Epithelial cell of esophagus (primary cell): ENCODE measurements at places on chromosomes 1 and 21.

GRCh38 chr1:34425785-34426184 is 249.1 kb downstream of the C1orf94 start:
- peak; percentile 3 for DNase-seq

GRCh38 chr21:46112725-46113215 is 14.9 kb downstream of the COL6A2 start:
- DNase-seq = no peak

DNA sequence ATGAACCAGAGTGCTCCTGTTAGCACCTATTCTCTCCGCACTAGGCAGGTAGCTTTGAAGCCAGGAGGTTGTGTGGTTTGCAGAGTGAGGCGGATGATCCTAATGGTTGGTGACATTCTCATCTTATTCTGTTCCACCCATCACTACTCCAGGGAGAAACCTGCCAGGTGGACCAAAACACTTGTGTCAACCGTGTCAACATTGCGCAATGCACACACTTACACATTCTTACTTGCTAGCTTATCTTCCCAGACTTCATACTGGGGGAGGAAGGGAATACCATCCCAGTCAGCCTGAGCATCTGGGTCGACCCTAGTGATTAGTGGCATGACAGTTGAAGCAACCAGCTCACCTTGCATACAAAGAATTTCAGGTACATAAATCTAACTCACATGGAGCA is 236.9 kb downstream of the RPS6KC1 start:
- peak; percentile 28 for DNase-seq

DNA sequence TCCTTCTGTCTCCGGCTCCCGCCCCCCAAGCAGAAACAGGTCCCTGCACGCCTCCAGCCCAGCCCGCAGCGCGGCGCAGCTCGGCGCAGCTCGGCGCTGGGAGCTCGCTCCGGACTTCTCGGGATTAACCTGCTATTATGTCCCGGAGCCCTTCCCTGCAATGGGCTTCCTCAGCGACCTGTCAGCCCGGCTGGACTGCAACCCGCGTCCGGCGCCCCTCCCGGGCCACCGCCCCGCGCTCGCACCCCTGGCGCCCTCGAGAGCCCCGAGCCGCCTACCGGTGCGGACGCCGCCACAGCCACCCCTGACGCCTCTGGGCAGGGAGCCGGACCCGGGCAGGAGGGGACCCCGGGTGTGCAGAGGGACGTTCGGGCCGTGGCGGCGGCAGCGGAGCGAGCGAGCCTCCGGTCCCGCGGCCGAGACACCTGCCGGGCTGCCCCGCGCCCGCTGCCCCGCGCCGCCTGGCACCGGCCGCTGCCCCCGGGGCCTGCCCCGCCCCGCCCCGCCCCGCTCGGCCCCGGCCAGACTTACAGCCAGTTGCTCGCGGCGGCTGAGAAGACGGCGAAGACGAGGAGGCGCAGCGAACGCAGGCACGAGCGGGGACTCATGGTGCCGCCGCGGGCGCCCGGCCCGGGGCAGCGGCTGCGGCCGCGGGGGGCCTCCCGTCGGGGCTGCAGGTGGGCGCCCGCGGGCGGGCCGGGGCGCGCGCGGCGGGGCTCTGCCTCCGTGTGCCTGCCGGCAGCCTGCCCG is 407 bp downstream of the WNT4 start:
- peak; percentile 60 for DNase-seq

GRCh38 chr1:233340031-233340555 is 12.6 kb downstream of the MAP3K21 start:
- DNase-seq = no peak

GRCh38 chr1:168835176-168835575 is 106.2 kb upstream of the DPT start:
- no peak for DNase-seq

GRCh38 chr1:167620002-167620401 is 10.0 kb upstream of the RCSD1 start:
- DNase-seq = no peak

DNA sequence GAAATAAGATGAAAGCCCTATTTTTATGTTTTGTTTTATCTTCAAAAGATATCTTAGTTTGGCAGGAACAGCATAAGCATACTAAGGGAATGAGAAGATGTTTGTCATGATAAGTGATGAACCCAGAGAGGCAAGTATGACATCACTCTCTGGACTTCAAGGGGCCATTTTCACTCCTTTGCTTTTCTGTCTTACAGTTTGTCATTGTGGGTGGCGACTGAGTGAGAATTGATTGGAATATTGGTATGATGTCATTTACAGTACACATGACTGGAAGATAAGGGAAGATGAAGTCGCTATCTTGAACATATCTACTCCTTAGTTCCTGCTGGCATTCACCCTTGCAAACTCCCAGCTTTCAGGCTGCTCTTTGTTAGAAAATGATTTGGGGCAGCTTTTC is 258.1 kb upstream of the RAB4A start:
- DNase-seq = no peak

- no peak for DNase-seq
Measured at GRCh38 chr1:151982300-151983005, 11.2 kb downstream of the S100A10 start.

GRCh38 chr1:21955058-21955457 is 17.9 kb upstream of the HSPG2 start:
- DNase-seq = no peak

- no peak for DNase-seq
Measured at GRCh38 chr1:40610156-40610555, 55.3 kb downstream of the RIMS3 start.

DNA sequence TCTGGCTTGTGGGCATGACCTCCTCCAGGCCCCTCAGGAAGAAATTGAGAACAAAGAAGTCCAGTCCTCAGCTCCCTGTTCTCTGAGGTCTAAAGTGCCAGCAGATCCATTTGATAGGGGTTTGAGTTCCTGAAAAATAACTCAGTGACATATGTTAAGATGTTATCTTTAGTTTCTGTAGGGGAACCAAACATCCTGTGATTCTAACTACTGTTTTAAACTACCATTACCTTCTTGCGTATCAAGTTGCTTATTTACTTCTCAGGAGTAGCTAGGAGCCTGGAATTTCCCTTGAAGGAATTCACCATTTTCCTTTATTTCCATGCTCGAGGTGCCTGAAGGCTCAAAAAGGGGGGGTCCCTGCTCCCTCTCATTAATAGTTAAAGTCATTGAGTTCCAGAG is 18.8 kb upstream of the LIN9 start:
- DNase-seq = no peak

- no peak for DNase-seq
Measured at GRCh38 chr1:181135437-181135731, 46.9 kb downstream of the IER5 start.

DNA sequence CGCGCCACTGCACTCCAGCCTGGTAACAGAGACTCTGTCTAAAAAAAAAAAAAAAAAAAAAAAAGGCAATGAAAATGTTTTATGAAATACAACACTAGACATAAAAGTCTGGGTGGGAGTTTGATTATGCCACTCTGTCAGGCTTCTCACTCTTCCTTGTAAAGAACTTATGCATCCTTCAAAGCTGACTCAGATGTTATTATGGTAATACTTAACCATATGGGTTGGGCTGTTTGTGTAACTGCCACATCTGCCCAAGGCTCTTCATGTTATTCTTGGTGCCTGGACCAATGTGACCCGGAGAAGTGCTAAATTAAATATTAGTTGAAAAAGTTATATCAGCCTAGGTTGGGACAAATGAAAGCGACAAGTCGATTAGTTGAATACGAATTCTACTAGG is 23.8 kb downstream of the FAM89A start:
- DNase-seq = peak; percentile 81

DNA sequence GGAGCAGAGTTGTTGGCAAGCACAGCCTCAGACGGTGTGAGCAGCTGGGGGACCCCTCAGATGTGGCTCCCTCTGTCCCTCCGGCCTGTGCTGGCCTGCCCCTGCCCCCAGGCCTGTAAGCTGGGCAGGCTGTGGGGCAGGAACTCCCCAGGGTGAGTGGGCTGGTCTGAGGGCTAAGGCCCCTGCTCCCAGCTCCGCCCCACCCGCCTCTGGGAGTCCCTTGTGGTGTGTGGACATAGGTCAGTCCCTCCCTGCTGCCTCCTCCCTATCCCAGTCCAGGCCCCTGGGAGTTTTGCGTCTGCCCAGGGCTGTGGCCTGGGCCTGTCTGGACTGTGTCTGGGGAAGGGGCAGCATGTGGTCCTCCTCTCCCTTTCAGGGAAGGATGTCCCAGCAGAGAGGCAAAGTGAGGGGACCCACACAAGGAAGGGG is 3.6 kb upstream of the VWA1 start:
- no peak for DNase-seq

DNA sequence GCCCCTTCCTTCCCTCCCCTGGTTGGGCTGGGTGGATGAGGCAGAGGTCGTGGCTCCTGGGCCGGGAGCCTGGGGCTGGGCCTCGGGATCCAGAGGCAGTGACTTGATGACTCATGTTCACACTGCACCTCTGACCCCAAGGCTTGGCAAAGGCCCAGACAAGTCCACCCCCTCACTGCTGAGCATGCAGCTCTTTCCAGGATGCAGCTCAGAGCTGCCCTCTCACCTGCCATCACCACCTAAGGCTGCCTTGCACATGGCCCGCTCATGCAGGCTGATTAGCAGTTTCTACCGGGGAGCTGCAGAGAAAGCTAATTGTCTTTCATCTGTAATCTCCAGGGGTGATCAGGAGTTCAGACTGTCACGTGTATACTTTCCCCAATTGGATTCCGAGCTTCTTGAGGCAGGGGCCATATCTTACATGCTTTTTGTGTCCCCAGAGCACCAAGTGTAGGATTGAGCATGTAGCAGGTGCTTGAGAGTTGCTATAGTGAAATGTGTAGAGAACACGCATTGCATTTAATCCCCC is 62.1 kb downstream of the LRRN2 start:
- peak; percentile 27 for DNase-seq

DNA sequence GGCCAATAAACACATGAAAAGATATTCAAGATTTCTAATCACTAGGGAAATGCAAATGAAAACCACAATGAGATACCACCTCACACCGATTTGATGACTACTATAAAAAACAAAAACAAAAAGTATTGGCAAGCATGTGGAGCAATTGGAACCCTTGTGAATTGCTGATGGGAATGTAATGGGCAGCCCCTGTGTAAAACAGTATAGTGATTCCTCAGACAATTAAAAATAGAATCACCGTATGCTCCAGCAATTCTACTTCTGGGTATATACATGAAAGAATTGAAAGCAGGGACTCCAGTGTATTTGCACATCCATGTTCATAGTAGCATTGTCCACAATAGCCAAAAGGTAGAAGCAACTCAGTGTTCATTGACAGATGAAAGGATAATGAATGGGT is 12.9 kb upstream of the C1orf115 start:
- no peak for DNase-seq

DNA sequence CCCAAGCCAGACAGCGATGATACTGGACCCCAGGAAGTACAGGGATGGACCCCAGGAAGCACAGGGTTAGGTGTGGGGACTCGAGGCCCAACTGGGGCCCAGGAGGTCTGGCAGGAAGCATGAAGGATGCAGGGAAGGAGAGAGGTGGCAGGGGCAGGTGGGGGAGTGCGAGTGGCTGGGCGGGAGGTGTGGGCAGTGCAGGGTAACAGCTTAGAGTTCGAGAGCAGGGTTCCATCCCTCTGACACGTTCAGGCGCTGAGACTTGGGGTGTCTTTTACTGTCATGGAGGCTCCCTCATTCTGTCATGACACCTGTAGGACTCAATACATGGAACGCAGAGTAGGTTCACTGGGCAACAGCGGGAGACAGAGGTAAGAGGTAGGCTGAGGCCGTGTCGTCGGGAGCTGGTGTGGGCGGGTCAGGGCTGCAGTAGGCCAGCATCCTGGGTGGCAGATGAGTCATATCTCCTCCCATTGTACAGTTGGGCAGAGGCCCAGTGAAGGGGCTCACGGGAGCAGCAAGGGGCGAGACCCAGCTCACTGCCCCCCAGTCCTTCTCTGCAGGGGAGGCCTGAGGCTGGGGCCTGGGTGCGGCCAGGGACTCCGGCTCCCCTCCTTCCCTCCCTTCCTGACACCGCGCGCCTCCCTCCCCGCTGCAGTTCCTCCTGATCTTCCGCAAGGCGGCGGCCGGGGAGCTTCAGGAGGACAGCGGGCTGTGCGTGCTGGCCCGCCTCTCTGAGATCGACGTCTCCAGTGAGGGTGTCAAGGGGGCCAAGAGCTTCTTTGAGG is 11.6 kb upstream of the CTRC start:
- peak; percentile 27 for DNase-seq

DNA sequence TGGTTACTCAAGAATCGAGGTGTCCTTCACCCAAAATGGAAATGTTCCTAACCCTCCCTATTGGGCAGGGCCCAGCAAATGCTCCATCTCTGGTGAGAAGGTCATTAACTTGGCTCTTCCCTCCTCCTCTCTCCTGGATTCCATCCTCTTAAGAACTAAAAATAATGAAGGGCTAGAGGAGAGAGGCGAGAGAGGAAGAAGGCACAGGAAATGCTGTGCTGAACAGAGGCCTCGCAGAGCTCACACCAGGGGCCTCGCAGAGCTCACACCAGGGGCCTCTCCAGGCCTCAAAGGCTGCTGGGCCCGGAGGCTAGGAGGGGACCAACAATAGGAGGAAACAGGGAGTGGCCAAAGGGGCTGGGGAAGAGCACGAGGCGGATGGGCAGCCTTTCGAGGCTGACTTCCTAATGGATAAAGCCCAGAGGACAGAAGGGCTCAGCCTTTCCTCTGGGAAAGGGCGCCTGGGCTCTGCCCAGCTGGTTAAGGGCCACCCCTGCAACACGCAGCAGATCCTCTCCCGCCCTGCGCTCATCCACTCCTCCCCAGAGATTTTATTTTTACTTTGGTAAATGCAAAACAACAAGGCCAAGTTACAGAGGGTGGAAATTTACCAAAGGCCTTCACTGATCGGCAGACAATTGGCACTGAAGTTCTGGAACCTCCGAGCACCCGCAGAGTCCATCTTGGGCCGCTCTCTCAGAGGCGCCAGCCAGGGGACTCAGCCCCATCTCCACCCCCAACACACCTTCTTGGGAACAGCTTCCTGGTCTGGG is 78.5 kb downstream of the ITPKB start:
- DNase-seq = no peak

GRCh38 chr1:17857109-17857499 is 102.0 kb downstream of the ACTL8 start:
- DNase-seq = no peak

- no peak for DNase-seq
Measured at GRCh38 chr1:222229672-222230312, 318.1 kb downstream of the HHIPL2 start.

DNA sequence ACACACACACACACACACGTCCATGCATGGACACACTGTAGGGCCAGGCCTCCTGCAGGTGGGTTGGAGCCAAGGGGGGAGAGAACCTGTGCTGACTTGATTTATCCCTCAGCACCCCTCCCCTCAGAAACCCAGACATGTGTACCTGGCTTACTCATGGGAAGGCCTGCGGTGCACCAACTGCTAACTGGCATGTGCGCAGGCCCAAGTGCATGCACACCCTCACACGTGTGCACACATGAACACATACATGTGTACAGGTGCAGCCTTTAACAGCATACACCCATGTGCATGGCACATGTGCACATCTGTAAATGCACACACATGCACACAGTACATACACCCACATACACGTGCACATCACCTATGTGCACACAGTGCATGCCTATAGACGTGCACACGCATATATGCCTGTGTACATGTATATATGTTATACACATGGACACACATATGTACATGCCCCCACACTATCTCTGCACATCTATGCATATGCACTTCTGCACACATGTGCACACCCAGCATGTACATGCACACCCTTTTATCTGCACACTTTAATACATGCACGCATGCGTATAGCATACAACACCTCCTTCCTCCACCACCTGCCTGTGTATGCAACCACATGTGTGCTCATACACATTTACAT is 67.5 kb downstream of the TRIM11 start:
- no peak for DNase-seq
